Thymus (tissue), 14 donors: ENCODE measurements at places on chromosomes 5 and 9. TPM values are rescaled to one million over a fixed set of nuclear protein-coding genes. Genes with fewer than 3 reads are reported as not detected.

EFNA5 gene
- 1.7 TPM for total RNA-seq

WDR5 gene
- 18.6 TPM for total RNA-seq

CD274 gene
- total RNA-seq: 21.7 TPM

SCGB3A1 gene
- 3.8 TPM for total RNA-seq

HAVCR2 gene
- total RNA-seq: 14.5 TPM

APC gene
- 25.5 TPM for total RNA-seq

C9orf50 gene
- total RNA-seq: 0.05 TPM

CDH18 gene
- 0.24 TPM for total RNA-seq

NEURL1B gene
- total RNA-seq: 4.7 TPM

IL4 gene
- total RNA-seq: 4.5 TPM

CEL gene
- 0.76 TPM for total RNA-seq

CDH10 gene
- total RNA-seq: 0.05 TPM

FSTL4 gene
- total RNA-seq: 0.99 TPM

S1PR3 gene
- total RNA-seq: 5.9 TPM

NRG2 gene
- 0.38 TPM for total RNA-seq

LHFPL2 gene
- total RNA-seq: 21.4 TPM

HSPB3 gene
- total RNA-seq: 0.94 TPM

DMRT3 gene
- 0.05 TPM for total RNA-seq

CEP78 gene
- 30.4 TPM for total RNA-seq

SLC9A3 gene
- 1.3 TPM for total RNA-seq
